ENCODE measurements at places on chromosomes 3 and 15.

DNA sequence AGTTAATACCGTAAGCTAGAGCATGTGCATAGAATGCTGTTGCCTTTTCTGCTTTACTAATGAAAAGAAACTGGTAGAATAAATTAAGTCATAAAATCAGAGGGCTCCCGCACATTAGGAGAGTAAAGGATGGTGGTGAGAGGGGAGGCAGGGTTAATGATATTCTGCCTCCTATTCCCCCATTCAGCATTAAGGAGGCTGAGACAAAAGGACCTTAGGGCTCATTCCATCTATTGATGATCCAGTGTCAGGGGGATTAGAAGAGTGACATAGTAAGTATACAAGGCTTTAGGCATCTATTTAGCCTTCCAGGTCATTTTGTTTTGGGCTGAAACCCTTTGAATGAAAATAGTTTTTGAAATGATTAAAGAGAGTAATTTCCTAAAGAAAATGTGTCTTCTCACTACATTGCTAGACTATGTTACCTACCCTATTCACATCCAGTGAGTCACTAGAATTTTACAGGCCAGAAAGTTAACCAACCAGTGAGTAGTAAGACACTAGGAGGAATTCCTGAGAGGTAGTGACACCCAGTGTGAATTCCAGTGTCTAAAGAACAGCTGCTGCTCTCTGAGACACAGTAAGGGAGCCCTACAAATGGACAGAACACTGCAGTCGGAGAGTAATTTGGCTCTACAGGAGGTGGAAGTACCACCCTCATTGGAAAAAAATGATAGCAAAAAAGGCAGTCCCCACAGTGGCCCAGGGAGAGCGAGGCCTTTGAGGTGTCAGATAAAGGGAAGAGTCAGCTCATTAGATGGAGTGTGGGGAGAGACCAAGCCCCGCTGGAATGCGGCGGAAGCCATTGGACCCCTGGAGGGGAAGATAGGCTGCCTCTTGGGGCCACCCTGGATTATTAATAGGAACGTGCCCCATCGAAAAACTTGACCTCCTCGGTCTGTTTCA, 67.6 kb downstream of the TUSC7 start:
- DNase-seq, result no peak

- DNase-seq, result no peak
These were observed 71.8 kb downstream of the RBPMS2 start for GRCh38 chr15:64703632-64703959.

DNA sequence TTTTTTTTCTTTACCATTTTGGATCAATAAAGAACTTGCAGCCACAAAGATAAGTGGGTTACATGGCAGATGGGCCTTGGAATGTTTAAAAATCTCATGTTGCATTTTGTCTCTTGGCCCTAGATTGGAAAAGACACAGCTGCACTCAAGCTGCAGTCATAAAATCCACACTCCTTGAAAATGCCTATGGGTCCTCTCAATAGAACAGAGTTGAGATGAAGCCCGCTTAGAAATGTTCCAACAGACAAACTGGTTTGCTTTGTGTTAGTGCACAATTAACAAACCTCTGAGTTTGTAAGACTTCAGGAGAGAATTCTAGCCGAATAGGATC, 401.2 kb upstream of the CDIN1 start:
- DNase-seq, result no peak

DNA sequence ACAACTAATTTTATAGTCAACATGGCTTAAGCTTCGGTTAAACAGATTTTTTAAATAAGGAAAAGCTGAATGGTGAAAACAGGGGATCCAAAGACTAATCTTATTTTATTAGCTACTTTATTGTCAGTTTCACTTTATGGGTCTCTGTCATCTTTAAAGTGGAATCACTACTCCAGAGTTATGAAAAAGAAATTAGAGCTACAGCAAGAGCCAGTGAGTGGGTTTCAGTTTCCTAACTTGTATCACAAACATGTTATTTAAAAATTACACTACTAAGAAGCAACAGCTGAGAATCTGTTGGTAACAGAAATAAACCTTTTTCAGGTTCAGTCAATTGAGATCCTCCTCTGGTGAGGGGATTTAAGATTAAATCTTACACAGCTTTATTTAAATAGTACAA, 10.0 kb downstream of the PHC3 start:
- DNase-seq, result no peak

DNA sequence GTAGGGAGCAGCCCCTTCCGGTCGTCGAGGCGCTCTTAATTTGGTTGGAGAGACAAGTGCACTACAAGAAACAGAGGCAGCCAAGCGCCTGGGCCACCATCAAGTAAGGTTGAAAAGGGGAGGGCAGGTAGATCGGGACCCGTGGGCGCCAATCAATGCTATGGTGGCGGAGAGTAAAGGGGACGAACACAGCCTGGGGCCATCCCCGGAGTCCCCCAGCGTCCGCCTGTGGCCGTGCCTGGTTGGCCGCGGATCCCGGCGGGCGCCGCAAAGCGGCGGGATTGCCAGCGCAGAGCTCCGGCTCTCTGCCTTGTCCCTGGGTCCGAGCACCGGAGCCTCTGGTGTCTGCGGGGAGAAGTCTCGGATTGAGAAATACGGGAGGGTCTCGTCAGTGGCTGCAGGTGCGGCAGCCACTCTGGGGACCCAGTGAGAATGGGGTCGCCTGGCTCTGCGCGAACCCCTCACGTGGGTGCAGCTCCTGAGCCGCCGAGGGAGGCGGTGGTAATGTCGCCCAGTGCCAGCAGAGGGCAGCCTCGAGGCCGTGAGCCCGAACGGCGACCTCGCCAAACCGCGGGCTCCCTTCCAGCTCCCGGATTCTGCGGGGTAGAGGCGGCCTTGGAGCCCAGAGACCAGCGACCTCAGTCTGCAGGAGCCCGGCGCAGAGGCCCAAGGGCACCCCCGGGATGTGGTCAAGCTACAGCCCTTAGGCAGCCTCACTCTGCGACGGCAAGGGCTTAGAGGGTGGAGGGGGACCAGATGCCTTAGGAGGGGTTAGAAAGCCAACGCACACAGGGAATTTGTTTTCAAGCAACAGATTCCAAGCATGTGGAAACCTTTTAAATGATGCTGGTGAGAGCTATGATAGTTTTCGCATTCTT, 10.8 kb downstream of the FOXL2 start:
- no peak for DNase-seq

- DNase-seq, result no peak
These were observed 112.7 kb downstream of the TNIK start for GRCh38 chr3:171347301-171348039.

GRCh38 chr15:31803388-31803884, 226.9 kb upstream of the CHRNA7 start:
- peak; percentile 5 for DNase-seq

DNA sequence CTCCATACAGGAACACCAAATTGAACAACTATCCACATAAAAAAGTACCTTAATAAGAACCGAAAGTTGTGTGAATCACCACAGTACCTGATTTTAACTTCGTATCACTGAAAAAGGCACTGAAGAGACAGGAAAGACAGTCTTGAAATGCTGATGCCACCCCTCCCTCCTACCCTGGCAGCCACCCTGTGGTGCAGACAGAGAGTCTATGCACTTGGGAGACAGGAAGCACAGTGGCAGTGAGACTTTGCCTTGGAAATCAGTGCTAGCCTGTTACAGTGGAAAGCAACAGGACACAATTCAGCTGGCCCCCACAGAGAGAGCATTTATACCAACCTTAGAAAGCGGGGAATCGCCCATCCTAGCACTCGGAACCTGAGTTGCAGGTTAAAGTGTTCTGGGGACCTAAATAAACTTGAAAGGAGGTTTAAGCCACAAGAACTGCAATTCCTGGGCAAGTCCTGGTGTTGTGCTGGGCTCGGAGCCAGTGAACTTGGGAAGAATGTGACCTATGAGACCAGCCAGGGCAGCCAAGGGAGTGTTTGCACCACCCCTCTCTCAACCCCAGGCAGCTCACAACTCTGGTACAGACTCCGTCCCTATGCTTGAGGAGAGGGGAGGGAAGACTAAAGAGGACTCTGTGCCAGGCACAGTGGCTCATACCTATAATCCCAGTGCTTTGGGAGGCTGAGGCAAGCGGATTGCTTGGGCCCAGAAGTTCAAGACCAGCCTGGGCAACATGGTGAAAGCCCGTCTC, 240.1 kb downstream of the ISL2 start:
- DNase-seq, result no peak

DNA sequence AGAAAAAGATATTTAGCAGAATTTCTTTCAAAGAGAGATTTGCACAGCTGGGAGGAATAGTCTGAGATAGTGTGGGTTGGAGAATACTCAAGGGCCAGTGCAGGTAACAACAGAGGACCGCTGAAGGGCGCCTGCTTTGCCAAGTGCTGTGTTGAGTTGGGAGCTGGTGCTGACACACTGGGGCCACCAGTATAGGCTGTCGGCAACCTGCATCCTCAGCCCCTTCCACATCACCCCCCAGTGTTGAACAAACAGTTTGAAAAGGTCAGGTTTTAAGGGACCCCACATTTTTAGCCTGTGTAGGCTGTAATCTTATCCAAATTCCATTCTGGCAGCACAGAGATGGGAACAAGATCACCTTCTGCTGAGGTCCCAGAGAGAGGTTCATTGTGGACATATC, 96.6 kb downstream of the ABHD5 start:
- no peak for DNase-seq

DNA sequence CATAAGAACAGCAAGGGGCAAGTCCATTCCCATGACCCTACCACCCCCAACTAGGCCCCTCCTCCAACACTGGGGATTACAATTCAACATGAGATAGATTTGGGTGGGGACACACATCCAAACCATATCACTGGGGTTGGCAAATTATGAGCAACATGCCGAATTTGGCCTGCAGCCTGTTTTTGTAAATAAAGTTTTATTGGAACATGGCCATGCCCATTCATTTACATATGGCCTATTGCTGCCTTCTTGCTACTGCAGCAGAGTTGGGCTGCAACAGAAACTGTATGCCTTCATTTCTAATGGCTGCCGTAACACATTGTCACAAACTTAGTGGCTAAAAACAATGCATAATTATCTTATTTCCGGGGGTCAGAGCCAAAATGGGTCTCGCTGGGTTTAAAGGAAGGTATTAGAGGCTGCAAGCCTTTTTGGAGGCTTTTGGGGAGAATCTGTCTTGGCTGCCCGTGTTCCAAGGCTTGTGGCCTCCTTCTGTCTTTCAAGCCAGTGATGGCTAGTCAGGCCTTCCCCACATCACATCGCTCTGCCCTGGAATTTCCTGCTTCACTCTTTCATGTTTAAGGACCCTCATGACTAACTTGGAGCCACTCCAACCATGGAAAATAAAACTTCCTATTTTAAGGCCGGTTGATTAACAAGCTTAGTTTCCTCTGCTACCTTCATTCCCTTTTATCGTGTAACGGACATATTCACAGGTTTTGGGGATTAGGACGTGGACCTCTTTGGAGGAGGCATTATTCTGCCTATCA, 428.5 kb upstream of the PROK2 start:
- DNase-seq, result no peak

GRCh38 chr3:150409512-150410310, 1.6 kb downstream of the TSC22D2 start:
- no peak for DNase-seq

Measured in HS-5 (cell line).